ENCODE measurements at places on chromosomes 11 and 22.

DNA sequence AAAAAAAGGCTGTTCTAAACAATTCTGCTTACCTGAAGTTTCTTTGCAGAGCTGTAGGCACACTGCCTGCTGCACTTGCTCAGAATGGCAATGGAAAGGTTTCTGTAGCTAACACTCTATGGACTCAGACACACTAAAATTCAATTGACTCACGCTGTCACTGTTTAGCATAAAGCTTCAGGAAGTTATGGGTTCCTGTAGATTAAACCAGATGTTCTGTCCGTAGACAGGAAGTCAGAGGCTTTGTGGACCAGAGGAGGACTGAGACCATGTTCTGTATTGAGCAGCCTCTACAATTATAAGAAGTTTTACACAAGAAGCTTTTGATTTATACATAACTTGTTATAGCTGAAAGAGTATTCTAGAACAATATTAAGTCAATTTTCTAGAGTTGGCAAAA lies 70.4 kb downstream of the GLYATL1 start:
- DNase-seq, result peak; percentile 23

- DNase-seq, result no peak
Measured at GRCh38 chr11:95993438-95994298, 69.8 kb upstream of the MTMR2 start.

- no peak for DNase-seq
Measured at GRCh38 chr11:68457216-68457897, 3.2 kb upstream of the PPP6R3 start.

GRCh38 chr11:10502770-10503169 lies 38.2 kb downstream of the RNF141 start:
- DNase-seq, result no peak

GRCh38 chr11:122984186-122985011 lies 2.8 kb upstream of the BSX start:
- DNase-seq, result no peak

GRCh38 chr22:45475851-45476514 lies 26.7 kb upstream of the FBLN1 start:
- DNase-seq, result no peak

DNA sequence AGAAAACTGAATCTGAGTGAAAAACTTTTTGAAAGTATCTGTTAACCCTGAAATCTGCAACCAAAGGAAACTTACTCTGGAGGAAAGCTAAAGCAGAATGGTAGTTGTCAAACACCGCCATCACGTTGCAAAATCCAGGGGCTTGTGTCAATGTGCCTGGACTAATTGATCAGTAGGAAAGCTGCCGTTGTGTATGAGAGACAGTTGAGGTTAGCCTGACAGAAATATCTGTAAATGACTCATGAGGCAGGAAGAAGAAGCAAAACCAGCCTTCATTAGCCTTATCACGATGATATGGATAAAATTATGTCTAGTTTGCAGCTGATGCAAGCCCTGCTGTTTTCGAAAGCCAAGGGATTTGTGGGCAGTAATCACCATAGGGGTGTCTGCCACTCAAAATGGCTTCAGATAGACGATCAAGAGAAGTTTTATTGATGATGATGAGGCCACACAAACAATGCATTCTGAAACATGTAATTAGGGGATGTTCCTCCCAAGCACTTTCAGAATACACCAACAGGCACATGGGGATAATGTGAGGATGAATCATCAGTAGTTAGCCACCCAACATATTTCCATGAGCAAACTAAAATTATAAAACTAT lies 8.9 kb downstream of the SCGB1A1 start:
- DNase-seq, result peak; percentile 50

- DNase-seq, result no peak
Measured at GRCh38 chr11:9831122-9831521, 167.2 kb downstream of the SWAP70 start.

GRCh38 chr11:1483445-1483961 lies 3.1 kb downstream of the MOB2 start:
- no peak for DNase-seq

DNA sequence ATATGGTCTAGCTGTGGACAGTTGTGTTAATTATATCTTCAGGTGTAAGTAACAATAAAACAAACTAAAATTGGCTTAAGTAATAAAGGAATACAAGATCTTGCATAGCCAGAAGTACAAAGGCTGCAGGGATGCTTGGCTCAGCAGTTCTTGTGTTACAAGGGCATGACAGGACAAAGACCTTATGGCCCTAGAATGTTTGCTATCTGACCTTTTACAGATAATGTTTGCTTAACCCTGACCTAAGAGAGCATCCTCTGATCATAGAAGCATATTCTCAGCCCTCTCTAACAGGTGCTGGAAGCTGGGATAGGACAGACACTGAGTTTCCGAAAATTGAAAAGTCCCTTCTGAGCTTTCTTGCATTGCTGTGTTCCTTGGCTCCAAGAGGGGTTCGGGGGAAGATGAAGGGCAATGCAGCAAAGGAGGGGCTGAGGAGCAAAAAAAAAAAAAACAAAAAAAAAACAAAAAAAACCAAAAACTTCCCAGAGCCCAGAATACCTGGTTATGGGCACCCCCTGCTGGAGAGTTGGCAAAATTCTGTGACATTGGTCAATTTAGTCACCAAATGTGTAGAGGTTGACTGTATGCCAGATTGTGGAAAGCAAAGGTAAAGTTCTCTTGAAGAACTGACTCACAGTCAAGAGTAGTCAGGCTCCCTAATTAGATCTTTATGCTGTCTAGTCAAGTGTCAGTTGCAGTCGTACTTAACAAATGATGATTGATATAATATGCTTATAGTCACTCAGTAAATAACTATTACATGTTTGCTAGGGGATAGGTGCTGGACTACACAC lies 10.4 kb upstream of the HIKESHI start:
- peak; percentile 71 for DNase-seq

GRCh38 chr11:131744847-131745246 lies 374.4 kb downstream of the NTM start:
- no peak for DNase-seq

GRCh38 chr11:60927061-60927592 lies 2.9 kb downstream of the TMEM132A start:
- DNase-seq, result no peak

- peak; percentile 30 for DNase-seq
Measured at GRCh38 chr11:102318469-102318868, 1.2 kb downstream of the BIRC3 start.

- no peak for DNase-seq
Measured at GRCh38 chr11:104691129-104691528, 207.1 kb downstream of the CASP12 start.

DNA sequence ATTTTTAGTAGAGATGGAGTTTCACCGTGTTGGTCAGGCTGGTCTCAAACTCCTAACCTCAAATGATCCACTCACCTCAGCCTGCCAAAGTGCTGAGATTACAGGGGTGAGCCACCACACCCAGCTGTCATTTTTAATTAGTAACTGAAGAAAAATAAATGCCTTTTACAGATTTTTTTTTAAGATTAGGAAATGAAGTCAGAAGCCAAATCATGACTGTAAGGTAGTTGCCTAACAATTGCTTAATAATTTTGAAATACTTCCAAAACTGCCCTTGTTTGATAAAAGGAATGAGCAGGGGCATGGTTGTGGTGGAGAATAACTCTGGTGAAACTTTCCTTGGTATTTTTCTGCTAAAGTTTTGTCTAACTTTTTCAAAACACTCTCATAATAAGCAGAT lies 98.9 kb upstream of the SLC5A12 start:
- no peak for DNase-seq

DNA sequence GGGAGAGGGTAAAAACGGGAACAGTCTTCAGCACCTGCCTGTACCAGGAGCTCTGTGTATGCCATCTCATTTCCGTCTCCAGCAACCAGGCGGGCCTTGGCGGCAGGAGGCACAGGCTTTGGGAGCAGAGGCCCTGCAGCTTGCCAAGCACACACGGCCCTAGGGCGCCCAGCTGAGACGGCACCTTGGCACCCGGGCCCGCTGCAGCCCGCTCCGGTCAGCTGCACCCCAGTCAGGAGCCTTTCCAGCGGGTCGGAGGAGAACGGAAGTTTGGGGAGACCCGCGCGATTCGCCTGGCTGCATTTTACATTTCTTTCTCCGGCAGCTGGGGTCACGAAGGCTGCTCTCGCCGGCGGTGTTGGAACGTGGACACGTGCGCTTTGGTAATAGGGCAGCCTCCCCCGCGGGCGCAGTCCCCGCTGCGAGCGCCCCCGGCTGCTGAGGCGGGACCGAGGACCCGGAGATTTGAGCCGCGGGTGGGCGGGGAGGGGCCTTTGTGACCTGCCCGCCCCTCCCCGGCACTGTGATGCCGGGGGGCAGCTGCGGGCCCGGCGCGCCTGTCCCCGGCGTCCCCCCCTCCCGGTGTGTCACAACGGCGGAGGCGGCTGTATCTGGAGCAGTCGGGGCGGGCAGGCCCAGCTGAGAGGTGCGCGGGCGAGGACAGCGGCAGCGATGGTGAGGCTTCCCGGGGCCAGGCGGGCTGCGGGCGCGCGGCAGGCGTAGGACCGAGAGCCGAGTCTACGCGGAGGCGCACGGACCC lies at the start of gene TUBA8:
TUBA8 (plus strand) TSS at position 616 of the 760 bp plus-strand sequence; CDS start at position 673, 57 bp downstream.
- DNase-seq, result peak; percentile 6

DNA sequence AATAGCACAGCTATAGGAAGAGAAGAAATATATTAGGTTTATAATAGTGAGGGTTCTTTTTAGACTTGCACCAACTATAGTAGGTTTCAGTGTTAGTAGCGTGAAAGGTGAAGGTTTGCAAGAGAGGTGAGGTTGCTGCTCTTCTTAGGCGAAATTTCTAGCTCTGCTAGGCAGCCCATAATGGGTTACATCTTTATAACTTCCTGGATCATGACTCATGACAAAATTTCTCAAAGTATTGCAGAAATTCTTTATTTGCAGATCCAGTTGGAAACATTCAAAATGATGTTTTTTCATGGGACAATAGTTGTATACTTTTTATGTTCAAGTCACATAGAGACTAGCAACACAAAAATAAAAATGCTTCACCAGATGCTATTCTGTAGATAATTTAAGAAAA lies 260.0 kb downstream of the SOX6 start:
- DNase-seq, result no peak

GRCh38 chr11:68778205-68778604 lies 26.9 kb upstream of the TESMIN start:
- no peak for DNase-seq

DNA sequence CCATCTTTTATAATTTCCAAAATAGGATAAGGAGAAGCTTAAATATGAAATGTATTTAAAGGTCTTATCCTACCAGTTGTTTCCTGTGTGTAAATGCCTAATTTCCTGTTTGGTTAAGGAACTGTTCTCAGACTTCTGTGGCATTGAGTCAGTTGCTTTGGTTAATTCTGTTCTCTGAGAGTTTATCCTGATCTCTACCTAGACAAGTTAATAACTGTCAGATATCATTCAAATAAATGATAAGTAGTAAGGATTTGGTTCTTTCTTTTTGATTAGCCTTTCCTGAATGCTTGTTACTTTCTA lies 39.5 kb downstream of the CTNND1 start:
- DNase-seq, result no peak
